GM04504 (cell line): ENCODE measurements at places on chromosomes 2 and 18.
A peak's percentile ranks its signal among the peaks of the same experiment; 100 is the strongest.

GRCh38 chr18:46097431-46097800, 680 bp downstream of the ATP5F1A start:
- no peak for DNase-seq

- no peak for DNase-seq
Observed at GRCh38 chr18:43877616-43878321, 600.5 kb upstream of the SYT4 start.

- no peak for DNase-seq
Observed at GRCh38 chr2:240125742-240126141, 10.4 kb downstream of the COPS9 start.

DNA sequence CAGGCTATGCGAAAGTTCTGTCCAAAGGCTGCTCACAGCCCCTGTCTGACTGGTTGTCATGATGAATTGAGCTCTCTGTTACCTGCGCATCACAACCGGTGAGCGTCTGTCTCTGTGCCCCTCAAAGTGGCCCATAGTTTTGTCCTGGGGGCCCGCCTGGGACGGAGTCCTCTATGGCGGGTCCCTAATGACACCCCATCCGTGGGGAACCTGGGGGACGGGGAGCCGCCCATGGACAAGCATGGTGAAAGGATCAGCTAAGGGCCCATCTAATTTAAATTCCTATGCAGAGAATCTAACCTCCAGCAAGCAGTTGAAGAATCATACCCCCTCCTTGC, 473 bp downstream of the ELMOD3 start:
- DNase-seq, result no peak

- no peak for DNase-seq
Observed at GRCh38 chr2:187847245-187848208, 293.3 kb upstream of the TFPI start.

DNA sequence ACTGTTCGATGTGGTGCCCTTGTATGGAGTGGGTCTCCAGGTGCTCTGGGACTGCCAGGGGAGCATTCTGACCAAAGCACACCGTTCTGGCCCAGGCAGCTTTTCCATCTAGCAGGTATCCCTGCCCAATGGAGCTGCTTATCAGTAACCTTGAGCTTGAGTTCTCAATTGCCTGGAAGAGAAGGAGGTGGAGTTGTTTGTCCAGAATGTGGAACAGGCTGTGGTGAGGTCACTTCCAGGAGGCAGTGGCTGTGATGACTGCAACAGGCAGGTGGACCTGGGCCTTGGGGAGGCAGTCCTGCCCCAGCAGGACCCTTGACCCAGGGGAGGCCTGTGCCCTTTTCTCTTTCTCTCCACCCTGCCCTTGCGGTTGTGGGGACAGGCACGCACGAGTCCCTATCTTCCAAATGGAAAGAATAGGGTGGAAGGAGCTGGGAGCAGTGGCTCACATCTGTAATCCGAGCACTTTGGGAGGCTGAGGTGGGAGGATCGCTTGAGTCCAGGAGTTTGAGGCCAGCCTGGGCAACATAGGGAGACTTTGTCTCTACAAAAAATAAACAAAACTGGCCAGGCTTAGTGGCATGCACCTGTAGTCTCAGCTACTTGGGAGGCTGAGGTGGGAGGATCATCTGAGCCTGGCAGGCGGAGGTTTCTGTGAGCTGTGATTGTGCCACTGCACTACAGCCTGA, 66.2 kb upstream of the MCFD2 start:
- DNase-seq, result no peak

GRCh38 chr2:105781274-105781978, 36.7 kb downstream of the NCK2 start:
- no peak for DNase-seq

DNA sequence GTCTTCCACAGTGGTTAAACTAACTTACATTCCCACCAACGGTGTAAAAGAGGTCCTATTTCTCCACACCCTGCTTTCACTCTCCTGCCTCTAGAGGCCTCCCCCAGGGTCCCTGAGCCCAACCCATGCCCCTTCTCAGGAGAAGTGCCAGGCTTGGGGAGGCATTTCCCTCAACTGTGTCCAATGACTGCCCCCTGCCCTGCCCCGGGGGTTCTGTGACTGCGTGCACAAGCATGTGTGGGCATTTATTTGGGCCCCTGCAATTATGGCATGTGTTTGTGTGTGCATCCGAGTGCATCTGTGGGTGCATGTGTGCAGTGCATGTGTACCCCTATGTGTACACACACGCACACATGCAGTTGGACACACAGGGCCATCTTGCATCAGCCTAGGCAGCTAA, 57.3 kb downstream of the INHBB start:
- no peak for DNase-seq

- no peak for DNase-seq
Observed at GRCh38 chr2:241837197-241837965, 21.3 kb downstream of the PDCD1 start.

GRCh38 chr2:46066601-46067000, 230.6 kb upstream of the EPAS1 start:
- no peak for DNase-seq

DNA sequence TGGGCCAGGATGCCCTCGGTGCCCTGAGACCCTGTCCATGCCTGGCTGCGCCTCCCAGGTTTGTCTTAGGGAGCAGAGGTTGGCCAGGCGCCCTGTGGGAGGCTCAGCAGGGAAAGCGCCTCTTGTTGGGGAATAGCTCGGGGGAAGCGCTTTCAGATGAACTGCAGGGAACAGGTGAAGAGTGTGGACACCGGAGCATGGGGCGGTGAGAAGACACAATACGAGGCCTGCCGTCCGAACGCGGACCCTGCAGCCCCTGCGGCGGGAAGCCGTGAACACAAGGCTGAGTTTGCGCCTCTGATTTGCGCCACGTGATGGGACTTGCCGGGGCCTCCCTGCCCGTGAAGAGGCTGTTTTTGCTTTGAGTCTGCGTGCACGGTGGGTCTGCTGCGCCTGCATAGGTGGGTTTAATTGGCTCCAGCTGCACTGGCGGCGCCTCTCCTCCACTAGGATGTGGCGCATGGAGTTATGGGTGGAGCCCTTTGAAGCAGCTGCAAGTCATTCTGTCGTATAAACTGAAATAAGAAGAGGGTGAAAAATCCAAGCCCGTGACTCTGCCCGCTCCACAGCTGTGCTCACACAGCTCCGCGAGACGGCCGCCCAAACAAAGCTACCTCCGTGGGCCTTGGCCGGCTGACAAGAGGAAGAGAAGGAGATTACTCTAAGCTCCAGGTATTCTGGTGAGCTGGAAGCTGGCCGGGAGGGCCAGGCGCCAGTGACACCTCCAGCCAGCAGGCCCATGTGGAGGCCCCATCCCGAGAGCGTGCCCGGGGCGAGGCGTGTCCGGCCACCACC, 103.5 kb upstream of the CTDP1 start:
- DNase-seq, result no peak

DNA sequence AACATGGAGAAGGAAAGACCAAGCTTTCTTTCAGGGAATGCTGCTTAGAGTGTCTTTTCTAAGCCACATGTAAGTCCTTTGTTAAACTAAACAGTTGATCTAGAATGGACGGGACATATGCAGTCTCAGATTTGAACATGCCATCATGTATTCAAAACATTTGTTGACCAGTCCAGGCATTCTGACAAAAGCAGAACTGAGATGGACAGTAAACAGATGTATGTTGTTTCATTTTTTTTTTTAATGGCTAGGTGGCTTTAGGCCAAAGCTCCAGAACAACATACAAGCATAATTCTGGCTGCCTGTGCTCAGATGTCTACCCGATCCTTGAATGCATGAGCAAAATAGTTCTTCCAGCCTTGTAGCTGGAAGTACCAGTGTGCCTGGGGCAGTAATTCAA, 1211.4 kb upstream of the FAM98A start:
- DNase-seq, result no peak

DNA sequence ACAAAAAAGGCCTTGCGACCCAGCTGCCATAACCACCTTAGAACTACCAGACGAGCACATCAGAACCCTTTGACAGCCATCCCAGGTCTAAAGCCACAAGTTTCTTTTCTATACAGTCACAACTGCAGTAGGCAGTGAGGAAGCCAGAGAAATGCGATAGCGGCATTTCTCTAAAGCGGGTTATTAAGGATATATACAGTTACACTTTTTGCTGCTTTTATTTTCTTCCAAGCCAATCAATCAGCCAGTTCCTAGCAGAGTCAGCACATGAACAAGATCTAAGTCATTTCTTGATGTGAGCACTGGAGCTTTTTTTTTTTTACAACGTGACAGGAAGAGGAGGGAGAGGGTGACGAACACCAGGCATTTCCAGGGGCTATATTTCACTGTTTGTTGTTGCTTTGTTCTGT, 48.8 kb downstream of the FEZ2 start:
- DNase-seq, result no peak

DNA sequence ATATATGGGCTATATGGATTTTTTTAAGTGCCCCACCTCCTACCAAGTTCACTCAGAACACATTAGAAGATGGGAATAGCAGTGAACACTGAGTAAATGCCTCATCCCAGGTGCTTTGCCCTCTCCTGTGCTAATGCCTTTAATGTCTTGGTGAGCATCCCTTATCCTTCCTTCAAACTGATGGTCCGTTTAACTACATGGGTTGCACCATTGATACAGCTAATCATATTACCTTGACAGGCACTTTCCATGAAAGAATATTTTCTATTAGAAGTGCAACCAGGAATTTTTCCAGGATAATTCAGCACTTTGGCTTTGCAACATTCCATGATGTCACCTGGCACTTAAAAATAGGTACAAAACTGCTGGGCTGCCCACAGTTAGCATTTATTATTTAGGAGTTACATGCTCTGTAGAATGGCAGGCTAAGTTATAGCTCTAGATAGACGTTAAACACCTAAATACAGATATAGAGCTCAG, 74.0 kb downstream of the WDPCP start:
- no peak for DNase-seq

- DNase-seq, result peak; percentile 48
Observed at GRCh38 chr2:138060301-138060635, 96.0 kb downstream of the HNMT start.

DNA sequence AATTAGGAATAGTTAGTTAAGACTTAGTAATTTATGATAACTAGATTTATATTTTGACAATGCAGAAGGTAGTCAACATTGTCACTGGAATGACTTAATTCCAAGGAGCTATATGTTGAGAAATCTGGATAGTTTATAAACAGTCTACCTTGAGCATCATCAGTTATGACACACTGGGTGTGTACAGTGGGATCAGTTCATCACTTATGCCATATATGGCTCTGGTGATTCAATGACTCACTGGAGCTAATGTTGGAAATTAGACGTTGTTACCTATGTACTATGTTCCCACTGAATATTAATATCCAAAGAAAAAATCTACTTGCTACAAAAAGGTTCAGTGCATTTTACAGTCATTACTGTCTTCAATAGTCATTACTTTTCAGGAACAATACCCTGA, 34.0 kb upstream of the ITPRID2 start:
- DNase-seq, result no peak

- DNase-seq, result no peak
Observed at GRCh38 chr18:666177-666576, 8.7 kb downstream of the TYMS start.

DNA sequence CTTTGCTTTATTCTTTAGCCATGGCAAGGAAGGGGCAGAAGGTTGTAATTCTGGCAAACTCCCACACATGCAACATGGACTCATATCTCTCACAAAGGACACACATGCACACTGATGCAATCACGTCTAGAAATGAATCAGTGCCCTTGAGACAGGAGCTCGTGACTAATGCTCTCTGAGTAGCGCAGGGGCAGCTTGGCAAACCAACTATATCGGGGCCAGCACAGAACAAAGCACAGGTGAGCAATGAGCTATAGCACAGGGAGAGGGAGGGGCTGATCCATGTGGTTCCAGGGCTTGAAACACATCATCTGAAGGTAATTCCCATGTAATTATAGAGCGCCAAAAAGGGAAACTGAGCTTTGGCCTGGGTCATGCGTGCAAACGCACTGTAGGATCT, 165.2 kb upstream of the KLF7 start:
- DNase-seq, result peak; percentile 93

DNA sequence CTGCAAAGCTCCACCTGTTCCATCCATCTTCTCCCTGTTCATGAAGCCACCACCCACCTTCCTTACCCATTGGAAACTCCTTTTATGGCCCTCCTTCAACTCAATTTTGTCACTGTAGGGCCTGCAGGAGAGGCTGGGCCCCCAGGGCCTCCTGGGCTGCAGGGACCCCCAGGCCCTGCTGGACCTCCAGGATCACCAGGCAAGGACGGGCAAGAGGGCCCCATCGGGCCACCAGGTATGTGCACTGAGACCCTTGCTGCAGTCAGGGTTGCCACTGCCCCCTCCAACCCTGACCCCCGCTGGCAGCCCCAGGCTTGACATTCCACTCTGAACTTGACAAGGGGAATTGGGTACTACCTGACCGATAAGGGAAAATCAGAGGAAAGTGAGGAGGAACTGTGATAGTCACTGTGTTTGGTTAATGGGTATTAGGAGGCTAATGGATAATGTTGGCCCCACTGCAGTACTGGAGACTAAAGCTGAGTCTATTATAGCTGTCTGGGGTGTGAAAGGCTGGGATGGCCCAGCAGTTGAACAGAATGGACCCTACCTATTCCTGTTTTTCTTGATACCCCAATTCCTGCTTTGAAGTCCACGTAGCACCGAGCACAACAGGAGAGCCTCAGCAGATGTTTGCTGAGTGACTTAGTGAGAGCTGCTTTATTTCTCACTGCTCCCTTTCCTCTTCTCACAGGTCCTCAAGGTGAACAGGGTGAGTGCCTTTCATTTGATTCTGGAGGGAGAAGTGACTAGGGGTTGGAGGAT, 2.1 kb upstream of the KHK start:
- no peak for DNase-seq

DNA sequence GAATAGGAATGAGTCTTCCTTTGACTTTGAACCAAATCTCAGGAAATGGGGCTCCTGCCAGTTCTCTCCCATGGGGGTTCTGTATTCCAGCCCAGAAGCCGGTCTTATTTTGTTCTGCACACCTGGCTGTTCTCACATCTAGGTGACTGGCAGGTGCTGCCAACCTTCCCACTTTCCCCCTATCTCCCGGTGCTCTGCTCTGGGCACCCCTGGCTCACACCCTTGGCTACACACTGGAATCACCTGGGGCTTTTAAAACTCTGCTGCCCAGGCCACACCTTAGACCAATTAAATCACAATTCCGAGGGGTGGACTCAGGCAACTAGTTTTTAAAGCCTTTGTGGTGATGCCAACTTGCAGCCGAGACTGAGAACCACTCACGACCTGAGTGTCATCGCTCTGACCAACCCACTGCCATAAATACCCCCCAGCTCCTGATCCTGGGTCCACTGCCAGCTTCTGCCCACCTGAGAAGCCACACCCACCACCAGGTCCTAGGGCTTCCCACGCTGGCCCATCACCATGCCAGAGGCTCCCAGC, 69.2 kb downstream of the KCNF1 start:
- DNase-seq, result no peak

DNA sequence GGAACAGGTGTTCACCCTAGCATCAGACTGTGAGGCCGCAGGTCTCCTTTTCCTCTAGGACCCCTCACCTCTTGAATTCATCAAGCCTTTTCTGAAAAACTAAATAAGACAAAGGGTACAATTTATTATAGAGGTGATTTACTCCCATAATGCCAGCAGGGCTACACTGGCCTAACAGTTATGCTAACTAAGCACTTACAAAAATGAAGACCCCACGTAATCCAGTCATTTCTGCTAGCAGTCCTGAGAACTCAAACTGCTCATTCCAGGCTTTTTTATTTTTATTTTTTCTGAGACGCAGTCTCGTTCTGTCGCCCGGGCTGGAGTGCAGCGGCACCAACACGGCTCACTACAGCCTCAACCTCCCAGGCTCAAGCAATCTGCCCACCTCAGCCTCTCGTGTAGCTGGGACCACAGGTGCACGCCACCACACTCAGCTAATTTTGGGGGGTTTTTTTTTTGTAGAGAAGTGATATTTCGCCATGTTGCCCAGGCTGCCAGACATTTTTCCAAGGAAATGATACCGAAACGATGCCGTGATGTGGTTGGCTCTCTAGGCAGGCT, 14.2 kb downstream of the CAPG start:
- no peak for DNase-seq

GRCh38 chr2:195044801-195045200, 612.2 kb upstream of the SLC39A10 start:
- no peak for DNase-seq
